ENCODE measurements at places on chromosomes 3 and 15.

GRCh38 chr3:64599651-64600050 is 88.1 kb downstream of the ADAMTS9 start:
- DNase-seq, result no peak

- peak; percentile 42 for DNase-seq
Measured at GRCh38 chr3:52339612-52340011, 23.5 kb downstream of the DNAH1 start.

DNA sequence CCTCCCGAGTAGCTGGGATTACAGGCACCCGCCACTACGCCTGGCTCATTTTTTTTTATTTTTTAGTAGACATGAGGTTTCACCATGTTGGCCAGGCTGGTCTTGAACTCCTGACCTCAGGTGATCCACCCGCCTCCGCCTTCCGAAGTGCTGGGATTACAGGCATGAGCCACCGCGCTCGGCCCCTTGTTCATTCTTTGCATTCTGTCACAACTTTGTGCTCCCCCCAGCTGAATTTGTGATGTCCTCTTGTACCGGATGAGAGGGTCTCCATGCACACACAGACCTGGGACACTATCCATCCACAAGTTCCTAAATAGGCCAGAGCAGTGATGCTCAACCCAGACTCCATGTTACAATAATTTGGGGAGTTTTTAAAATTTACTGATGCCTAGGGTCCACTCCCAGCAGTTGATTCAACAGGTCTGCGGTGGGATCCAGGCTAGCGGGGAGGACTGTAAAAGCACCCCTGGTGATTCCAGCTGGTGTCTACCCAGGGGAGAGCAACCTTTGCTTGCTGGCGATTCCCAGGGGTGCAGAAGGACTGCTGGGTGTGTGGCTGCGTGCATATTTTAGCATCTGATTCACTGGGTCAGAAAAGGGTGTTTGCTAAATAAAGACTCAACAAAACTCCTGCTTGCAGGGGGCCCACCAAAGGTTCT is 1.0 kb downstream of the RASSF1 start:
- DNase-seq, result no peak

DNA sequence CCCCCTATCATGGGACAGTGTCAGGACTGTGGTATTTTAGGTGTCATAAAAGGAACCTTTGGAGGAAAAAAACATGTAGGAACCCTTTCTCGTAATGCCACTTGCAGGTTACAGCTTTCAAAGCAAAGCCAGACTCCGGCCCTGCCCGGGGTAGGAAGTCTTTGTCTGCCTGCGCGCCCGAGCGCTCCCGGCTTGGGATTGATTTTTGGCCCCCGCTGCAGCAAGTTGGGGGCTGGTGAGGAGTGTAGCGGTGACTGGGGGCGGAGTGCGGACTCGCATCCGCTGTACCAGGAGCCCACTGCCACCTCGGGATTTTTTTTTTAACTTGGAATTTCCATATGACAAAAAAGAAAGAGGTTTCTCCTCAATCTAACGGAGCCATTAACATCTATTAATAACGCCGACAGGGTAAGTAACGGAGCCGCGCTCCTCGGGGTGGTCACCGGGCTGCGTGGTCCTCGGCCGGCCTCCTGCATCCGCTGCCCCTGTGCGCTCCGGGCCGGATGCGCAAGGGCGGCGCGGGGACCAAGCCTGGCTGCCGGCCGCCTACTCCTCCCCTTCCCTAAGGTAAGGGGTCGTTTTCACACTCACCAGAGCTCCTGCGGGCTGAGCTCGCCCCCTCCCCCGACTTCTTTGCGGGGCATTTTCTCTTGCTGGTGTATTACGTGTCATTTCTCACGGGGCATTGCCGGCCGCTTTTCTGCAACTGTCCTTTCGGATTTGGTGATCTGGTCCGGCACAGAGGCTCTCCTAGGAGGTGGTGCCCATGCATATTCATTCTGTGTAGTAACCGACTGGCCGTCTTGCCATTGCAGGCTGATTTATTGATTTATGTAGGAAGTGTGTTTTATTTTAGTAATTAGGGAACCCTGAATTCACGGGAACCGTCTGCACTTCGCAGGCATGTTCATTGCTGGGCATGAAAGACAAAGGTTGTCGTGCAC is 219.8 kb upstream of the TOPAZ1 start:
- no peak for DNase-seq

GRCh38 chr3:28376424-28376823 is 27.8 kb upstream of the AZI2 start:
- no peak for DNase-seq

DNA sequence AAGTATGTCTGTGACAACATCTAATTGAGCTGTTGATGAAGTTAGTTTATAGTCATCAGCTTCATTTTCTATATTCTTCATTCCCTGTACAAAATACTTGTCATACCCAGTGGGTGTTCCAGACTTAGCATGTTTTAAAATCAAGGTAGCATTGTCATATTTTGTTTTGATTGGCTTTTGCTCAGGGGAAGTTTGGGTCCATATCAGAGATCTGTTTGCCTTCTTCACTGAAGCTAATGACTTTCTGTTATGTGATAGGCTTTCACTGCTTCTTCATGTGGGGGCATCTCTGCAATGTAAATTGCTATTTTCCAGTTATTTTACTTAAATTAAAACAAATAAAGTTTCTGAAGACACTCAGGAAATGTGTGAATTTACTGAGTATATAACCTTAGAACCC is 15.1 kb downstream of the GLCE start:
- DNase-seq, result no peak

Data from urothelium cell line (cell line).